ENCODE measurements at places on chromosomes 6 and 20.
A peak's percentile ranks its signal among the peaks of the same experiment; 100 is the strongest.

DNA sequence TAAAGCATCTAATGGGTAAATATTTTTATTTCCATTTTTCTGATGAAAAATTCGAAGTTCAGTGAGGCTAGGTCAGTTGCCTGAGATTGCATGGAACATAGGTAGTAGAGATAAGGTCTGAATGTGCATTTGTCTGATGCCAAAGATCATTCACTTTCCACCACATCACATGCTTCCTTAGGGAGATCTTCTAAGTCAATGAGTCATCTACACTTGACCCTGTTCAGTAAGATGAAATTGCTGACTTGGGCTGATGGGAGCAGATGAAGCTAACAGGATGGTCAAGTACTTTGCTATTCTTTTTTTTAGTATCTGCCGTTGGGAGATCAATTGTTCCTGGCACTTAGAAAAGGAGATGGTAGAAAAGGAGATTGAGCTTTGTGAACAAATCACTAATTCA, 511.3 kb downstream of the PHF3 start:
- DNase-seq: no peak

DNA sequence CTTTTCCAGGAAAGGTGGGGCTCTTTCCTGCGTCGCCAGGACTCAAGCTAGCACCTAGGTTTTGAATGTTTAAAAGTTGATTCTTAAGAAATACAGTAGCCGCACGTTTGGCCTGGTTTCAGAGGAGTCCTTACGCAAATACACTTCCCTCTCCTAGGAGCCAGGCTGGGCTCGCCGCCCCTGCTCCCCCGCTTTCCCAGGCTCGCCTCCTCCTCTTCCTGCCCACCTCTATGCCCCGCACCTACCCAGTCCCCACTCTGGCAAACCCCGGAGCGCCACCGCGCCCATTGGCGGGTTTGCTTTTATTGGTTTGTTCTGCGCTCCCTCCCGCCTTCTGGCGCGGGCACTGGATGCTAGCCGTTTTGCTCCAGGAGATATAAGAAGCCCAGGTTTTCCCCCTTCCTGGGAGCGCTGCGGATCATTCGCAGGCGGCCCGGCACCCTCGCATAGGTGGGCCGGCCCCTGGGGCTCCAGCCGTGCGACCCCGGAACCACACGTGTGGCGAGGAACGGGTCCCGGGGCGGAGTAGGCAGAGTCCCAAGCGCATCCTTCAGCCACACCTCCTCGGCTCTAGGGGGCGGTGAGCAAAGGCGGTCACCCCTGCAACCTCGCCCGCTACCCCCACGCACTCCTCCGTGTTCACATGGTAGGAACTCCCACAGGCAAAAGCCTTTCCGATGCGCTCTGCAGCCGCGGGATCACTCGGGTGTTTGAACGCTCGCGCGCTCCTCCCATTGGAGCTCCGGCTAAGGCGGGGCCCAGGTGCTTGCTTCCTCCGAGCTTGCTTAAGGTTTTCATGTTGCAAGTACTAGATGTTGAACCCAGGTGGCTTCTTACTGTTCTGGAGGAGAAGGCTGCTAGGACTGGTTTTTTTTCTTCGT, 119.0 kb downstream of the RTN4IP1 start:
- peak; percentile 62 for DNase-seq

DNA sequence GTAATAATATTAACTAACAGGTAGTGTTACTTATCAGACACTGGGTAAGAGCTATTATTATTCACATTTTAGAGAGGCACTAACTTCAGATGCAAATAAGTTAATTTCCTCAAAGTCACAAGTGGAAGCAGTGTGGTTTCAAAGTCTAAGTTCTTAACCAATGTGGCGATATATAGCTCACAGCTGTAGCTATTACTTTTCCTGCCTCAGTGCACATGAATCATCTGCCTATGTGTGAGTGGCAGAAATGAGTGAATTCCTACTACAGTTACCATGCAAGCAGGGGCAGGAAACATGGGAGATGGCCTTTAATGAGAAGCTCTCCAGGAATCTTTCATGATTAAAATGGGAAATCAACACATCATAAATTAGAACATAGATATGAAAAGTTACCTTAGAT, 126.2 kb upstream of the EYA4 start:
- no peak for DNase-seq

- no peak for DNase-seq
Observed at GRCh38 chr6:142721215-142721920, 223.6 kb downstream of the HIVEP2 start.

- DNase-seq: no peak
Observed at GRCh38 chr20:10551732-10552724, 116.9 kb downstream of the SLX4IP start.

- DNase-seq: no peak
Observed at GRCh38 chr20:45176526-45177267, 2.0 kb downstream of the PI3 start.

GRCh38 chr6:138526822-138527235, 27.5 kb upstream of the NHSL1 start:
- DNase-seq: no peak

DNA sequence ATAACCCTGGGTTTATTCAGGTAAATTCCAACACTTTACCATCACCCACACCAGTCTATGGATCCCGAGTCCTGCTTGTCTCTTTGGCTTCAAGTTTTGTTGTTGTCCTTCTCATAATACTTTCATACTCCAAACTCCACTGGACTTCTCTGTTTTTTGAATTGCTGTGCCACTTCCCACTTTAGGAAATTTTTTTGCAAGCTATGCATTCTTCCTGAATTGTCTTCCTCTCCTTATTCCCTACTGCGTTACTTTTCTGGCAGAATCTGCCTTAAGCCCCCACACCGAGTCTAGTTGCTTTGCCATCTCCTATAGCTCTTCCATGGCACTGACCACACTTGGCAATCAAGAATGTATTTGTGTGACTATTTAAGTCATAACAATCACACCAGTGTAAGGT, 96.1 kb downstream of the TSHZ2 start:
- no peak for DNase-seq

Data from left lobe of liver (tissue), 2 donors.